ENCODE measurements at places on chromosomes 1 and 21. TPM values are rescaled to one million over a fixed set of nuclear protein-coding genes. Genes with fewer than 3 reads are reported as not detected.

The USH2A gene
- total RNA-seq = 0.03 TPM

The SPATA45 gene
- total RNA-seq = not detected

The OR2T35 gene
- total RNA-seq = not detected

The CASQ2 gene
- 2.1 TPM for total RNA-seq

The HSD3B1 gene
- 0.48 TPM for total RNA-seq

The CYP4A22 gene
- not detected for total RNA-seq

The PPP1R8 gene
- total RNA-seq = 33.7 TPM

The EPHA8 gene
- not detected for total RNA-seq

The HTR6 gene
- not detected for total RNA-seq
